ENCODE measurements at places on chromosomes 3 and 15.

DNA sequence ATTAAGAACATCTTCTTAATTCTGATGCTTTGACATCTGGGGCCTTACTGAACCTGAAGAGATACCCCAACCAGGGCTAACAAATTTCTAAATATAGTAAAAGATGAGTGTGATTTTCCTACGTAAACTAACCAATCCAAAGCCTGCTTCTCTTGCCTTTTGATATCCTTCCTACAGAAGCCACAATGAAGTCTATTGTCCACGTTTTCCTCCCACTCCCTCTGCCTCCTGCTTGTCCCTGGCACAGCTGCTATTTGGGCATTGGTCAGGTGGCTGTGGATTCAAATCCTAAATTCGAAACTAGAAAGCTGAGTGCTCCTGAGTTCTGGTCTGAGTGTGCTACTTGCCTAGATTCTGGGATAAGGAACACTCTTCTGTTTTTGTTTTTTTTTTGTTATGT lies 17.4 kb upstream of the MKRN3 start:
- no peak for DNase-seq

- no peak for DNase-seq
Measured at GRCh38 chr3:134517791-134518190, 31.9 kb downstream of the CEP63 start.

- no peak for DNase-seq
Measured at GRCh38 chr3:133734305-133734704, 11.9 kb upstream of the TF start.

GRCh38 chr3:64445109-64445943 lies 220.1 kb upstream of the PRICKLE2 start:
- peak; percentile 90 for DNase-seq

DNA sequence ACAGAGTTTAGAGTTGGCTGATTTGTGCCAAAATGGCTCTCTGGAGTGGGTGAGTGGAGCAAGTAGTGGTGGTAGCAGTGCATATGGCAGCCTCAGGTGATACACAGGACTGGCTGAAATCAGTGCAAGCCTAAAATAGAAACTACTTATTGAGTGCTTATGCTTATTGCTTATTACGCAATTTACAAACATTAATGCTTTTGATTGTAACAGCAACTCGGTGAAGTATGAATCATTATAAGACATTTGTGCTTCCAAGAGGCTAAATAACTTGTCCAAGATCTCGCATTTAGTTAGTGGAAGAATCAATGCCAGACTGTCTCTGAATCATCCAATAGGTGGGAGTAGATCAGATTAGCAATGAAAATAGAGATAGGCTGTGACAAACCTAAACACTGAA lies 353.8 kb downstream of the NAALADL2 start:
- no peak for DNase-seq
